ENCODE measurements at places on chromosomes 13 and 19.

GRCh38 chr19:2087621-2088100 is 8.5 kb downstream of the MOB3A start:
- no peak for DNase-seq

- DNase-seq: no peak
Measured at GRCh38 chr19:10550336-10550735, 6.6 kb downstream of the ATG4D start.

DNA sequence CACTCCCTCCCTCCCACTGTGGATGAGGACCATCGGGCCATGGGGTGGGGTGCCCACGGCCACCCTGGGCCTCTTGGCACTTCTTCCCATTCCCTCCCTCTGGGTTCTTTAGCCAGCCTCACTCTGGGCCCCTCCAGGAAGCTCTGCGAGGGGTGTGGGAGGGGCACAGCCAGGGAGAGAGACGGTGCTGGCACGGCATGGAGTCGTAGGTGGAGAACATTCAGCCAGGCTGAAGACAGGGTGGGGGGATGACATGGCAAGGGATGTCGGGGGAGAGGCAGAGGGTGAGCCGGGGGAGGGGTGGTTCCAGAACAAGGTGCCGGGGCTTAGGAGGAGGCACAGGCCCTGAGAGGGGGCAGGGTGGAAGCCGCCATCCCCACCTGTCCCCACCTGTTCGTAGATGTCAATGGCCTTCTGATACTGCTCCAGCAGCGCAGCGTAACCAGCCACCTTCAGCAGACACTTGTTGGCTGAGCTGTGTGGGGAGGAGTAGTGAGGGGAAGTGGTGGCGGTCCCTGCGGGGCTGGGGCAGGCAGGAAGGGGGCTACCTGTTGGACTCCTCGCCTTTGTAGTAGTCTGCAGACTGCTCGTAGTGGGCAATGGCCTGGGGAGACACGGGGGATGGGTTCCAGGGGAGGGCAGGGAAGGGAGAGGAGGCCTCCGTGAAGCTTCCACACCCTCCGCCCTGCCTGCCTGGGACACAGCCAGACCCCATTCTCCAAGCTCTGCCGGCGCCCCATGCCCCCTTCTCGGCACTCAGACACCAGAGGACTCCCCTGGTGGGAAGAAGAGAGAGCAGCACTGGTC is 8.8 kb upstream of the KPTN start:
- no peak for DNase-seq

DNA sequence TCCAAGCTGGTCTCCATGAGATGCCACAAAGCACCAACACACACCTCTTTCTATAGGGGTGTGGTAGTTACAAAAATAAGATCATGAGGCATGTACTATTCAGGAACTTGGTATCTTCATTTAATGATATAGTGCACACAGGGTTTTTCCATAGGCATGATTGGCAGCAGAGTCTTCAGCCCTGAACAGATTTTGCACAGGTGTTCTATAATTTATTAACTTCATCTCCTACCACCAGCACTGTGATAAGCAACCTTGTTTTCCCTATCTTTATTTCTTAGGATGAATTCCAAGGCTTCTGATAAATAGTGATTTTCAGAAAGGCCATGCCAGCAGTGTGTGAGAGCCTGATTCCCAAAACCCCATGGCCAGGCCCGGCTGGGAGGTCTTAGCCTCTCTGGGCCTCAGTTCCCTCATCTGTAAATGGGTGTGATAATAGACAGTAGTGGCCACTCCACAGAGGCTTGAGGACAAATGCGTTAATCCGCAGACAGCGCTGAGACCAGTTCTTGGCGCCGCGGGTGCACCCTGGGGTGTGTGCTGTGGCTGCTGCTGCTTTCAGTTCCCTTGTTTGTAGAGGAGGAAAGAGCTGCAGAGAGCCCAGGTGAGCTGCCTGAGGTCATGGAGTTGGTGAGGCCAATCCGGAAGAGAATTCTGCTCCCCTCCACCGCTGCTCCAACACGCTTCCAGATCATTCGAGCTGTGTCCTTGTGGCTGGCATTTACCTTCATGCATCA is 33.1 kb downstream of the DHRS12 start:
- no peak for DNase-seq

DNA sequence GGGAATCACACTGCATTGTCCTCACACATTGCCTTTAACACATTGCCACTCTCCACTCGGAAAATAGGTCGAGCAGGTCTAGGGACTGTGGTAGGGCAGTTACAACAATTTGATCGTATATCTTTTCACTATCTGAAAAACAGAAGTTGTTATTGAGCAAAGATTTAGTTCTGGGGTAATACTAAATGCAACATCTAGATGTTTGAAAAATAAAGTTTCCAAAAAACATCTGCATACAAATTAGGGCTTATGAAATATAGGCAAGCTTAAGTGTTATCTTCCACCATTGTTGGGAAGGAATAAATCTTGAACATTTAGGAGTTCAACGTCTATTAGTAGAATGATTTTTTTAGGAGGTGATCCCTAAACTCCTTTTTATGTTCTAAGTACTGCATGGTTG is 768 bp upstream of the HS6ST3 start:
- DNase-seq: no peak

- no peak for DNase-seq
Measured at GRCh38 chr13:33263976-33264619, 21.5 kb downstream of the STARD13 start.

GRCh38 chr13:73138638-73139491 is 80.1 kb downstream of the KLF5 start:
- peak; percentile 71 for DNase-seq

GRCh38 chr13:51856027-51856736 is 5.6 kb upstream of the CCDC70 start:
- no peak for DNase-seq

- DNase-seq: peak; percentile 14
Measured at GRCh38 chr13:80962855-80963254, 621.9 kb upstream of the SPRY2 start.

DNA sequence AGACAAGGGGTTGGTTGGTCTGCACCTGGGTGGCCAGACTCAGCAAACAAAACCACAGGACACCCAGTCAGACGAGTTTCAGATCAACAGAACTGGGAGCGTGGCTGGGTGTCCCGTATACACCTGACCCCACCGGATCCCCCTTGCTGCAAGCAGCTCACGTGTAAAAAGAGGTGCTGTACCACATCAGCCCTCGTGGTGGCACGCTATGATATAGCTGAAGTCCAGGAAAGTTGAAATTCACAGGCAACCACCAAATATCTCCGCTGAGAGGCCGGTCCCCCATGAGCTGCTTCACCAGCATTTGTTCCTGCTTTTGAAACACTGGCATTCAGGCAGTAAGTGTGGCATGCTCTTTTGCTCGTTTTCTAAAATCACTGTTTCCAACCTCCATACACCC is 92.3 kb downstream of the TUBA3C start:
- no peak for DNase-seq

- no peak for DNase-seq
Measured at GRCh38 chr13:81223778-81224177, 882.9 kb upstream of the SPRY2 start.

DNA sequence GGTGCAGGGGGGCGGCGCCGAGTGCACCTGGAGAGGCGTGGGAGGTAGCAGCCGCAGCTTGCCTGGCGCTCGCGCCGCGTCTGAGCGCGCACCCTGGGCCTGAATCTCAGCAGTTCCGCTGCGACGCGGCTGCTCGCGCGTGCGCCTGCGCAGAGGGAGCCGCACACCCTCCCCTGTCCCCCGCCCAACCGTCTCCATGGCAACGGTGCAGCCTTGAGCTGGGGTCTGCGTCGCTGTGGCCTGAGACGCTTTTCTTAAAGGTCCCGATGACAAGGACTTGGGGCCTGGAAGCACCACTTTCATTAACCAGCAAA is at the start of gene PNMA8B:
TSS of gene PNMA8B (minus strand) at position 82 of the 314 bp plus-strand sequence. CDS start 402 bp downstream, outside the sequence.
- peak; percentile 75 for DNase-seq

GRCh38 chr13:77745784-77746183 is 48.3 kb downstream of the SLAIN1 start:
- no peak for DNase-seq

DNA sequence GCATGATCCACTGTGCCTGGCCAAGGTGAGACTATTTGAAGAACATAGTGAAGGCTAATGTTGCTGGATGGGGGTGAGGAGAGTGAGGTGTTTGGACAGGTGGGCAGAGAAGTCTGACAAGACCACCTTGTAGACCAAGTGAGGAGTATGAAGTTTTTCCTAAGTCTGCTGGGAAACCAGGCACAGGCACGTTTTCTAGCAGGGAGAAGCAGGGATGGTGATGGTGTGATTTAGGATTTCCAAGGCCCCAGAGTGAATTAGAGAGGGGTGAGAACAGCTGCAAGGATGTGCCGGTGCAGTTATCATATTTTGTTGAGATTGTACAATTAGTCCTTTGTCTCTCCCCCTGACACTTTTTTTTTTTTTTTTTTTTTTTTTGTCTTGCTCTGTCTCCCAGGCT is 5.6 kb upstream of the PKN1 start:
- DNase-seq: no peak

DNA sequence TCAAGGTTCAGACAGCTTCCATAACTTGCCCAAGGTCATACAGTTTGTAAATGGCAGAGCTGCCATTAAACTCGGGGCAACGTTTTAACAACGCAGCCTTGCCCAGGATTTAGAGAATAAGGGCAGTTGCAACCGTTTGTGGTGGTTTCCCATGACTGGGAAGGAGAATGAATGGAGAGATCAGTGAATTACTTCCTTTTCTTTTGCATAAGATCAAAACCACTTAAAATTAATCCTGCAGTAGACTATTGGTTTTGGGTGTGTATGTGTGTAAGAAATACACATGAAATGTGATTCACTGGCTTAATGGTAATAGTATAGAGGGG is 179.1 kb upstream of the MIR17HG start:
- no peak for DNase-seq

DNA sequence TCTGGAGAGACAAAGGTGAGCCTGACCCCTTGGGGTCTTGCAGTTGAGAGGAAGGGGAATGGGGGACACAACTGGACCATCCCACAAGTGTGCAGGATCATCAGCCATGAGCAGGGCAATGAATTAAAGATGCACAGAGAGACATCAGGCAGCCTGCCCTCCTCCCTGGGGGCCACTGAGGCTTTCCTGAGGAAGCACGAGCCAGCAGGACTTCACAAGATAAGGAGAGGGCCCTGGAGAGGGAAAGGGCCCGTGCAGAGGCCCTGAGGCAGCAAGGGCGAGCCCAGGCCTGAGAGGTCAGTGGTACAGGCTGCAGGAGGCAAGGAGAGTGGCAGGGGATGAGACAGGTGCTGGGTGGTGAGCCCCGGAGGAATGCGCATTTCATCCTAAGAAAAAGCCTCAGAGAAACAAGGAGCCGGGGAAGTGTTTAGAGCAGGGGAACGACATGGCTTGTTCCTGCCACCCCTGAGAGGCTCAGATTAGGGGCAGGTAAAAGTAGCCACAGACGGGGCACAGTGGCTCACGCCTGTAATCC is 9.0 kb upstream of the PRKD2 start:
- DNase-seq: no peak

DNA sequence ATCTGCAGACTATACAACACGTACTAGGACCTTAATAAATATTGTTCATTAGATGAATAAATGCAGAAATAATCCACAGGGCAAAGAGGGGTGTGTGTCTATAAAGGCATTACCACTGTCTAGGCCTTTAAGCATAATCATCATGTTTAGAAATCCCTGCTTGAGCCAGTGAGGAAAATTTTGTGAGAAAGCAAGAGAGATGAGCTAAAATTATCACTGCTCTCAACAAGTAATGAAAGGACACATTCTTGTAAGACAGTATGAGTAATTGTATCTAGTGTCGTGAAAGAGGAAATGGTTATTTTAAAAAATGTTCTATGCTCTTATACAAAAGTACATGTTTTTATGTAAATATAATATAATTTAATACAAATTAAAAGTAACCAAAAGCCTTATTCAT is 1699.4 kb downstream of the PCDH9 start:
- no peak for DNase-seq

DNA sequence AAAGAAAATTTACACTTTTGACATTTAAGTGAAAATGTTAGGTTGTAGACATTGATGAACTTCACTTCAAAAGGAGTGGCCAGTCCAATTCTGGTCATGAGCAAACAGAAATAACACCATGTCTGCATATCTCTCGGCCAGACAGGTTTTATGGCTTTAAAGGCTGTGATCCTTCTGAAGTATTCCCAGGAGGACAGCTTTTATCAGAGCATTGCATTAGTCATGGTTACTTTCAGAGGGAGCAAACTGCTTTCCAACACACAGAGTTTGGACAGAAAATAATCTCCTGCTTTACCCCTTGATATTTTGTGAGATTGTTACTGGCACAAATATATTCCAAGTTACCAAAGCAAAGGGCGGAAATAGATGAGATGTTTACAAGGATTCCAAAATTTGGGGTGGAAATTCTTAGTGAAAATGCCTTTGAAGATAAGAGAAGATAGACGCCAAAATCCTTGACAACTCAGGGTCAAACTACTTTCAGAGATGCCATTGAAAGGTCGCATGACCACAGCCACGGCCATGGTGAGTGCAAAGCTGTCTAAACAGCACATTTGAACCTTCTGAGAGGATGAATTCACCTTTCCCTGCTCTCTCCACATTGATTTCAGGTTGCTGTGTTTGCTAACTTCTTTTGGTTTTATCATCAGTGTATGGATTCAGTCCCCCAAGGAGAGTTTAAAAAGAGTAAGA is 584.5 kb upstream of the SGCG start:
- DNase-seq: no peak

- DNase-seq: peak; percentile 44
Measured at GRCh38 chr13:44068737-44069136, 189.0 kb downstream of the LACC1 start.

GRCh38 chr19:35502751-35503150 is 10.7 kb downstream of the DMKN start:
- no peak for DNase-seq

DNA sequence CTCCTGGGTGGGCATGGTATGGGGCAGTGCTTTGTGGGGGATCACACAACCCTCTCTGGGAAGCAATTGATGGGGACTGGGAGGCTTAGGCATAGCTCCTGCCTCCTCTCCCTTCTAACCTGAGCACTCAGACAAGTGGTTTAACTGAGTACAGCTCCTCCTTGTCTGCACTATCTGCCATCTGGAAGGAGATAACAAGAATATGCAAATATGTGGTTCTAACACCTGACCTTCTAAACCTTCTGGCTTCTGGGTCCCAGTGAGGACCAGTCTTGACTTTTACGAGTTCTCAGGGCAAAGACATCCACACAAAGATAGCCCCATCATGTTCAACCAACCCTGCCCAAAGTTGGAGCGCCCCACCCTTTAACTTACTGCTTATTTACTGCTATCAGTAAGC is 381.0 kb upstream of the TSHZ3 start:
- DNase-seq: no peak

All from NCI-H748 treated with DMSO at 0.1 percent for 48 hours (cell line).